D721Med (cell line): ENCODE measurements at places on chromosomes 1 and 21.

DNA sequence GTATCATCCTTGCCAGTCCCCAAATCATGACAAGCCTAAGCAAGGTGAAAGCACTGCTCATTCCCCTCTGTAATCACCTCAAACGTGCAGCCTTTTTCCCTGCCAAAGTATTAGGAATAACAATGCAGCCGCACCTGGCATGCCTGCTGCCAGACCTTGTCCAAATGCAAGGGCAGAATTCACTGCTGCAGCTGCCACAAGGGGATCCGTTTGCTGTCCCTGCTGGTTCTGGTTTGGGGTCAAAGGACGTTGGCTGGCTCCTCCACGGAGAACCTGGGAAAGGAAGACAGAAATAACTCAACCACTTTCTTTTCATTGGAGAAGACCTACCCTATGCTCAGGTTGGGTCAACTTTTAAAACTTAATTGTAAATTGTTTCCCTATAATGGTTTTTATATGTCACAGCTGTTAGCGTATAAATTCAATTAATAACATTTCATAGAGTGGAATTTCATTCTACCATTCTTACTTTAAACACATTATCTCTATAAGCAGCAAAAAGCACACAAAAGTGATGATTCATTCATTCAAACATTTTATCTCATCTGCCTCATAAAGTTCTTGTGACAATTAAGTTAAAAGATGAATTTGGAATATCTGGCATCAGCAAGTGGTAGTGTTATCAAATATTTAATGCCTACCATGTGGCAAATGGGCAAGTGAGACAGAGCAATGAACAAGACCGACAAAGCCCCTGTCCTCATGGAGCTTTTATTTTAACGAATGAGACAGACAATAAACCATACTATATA lies 59.8 kb upstream of the SDC3 start:
- DNase-seq, result no peak

- DNase-seq, result no peak
These were observed 241.0 kb downstream of the DISC1 start for GRCh38 chr1:231867607-231868006.

DNA sequence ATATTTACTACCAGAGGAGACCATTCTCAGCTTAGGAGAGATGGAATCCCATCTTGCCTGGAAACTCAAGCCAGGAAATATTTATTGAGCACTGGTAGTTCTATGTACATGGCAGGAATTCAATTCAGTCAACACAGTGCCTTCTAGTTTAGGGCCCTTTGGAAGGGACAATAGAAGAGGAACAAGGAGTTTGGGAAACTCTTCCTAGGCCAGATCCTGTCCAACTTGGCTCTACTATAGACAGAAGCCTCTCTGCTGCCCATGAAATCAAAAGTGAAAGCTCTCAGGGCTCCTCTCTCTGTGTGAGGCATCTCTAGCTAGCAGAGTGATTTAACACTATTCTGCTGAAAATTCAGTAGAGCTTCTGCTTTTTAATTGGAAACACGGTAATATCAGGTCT lies 244.6 kb upstream of the MAP1LC3C start:
- DNase-seq, result no peak

DNA sequence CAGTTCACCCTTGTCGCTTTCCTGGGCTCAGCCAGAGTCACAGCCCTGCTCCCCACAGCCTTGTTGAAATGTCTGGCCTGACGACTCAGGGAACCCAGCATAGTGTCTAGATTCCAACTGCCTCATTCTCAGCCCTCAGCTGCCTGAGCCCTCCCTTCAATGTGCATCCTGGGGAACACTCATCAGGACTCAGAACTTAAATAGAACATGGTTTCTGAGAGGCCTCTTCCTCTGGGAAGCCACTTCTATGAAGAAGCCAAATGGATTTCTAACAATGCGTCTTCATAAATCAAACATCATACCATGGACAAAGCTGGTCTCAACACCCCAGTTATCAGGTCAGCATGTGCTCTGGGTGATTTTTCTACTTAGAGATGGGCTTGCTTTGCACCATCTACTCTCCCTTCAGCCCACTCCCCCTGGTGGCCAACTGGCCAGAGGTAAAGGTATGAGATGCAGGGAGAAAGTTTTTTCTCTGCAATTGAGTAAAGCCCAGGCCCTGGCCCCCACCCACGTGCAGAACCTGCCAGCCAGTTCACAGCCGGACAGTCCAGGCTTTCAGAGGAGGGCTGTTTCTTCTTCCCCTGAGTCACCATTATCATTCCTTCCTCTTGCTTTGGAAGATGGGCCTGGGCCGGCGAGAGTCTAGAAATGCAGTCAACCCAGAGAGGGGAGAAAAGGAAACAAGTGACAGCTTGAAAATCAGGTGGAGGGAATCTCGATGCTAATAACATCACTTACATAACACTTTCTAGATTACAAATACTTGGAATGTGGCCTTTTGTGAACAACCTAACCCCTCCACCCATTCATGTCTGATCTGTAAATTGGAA lies 32.1 kb downstream of the CD244 start:
- no peak for DNase-seq

DNA sequence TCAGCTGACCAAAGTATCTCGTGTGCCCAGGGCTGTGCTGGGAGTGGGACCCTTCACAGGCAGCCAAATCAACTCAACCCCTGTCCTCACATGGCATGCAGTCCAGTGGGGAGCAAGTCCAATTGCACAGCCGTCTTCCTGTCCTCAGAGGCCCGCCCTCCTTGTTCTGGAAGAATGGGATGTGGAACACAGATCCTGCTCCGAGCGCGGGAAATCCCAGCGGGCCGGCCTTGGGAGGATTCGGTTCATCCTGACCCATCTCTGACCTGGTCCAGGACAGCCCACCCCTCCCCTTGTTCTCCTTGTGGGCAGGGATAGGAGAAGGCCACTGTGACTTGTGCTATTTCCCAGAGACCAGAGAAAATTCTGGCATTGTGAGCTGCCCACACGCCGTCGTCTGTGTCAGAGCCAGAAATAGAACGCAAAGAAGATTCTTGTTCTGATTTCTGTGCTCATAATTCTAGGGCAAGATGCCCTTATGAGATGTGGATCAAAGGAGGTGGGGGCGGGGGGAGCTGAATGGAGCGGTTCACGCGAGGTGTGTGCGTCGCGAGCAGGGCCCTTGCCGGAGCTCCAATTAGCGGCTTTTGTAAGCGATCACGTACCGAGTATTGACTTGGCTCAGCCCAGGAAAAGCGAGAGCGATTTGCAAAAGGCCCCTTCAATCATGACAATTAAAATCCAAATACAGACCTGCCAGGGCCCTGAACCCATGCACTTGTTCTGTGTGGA lies 79.2 kb downstream of the AJAP1 start:
- no peak for DNase-seq

- DNase-seq, result no peak
These were observed 231.8 kb downstream of the NEGR1 start for GRCh38 chr1:72050551-72050950.

- DNase-seq, result no peak
These were observed 1.3 kb downstream of the NOS1AP start for GRCh38 chr1:162070825-162071224.

DNA sequence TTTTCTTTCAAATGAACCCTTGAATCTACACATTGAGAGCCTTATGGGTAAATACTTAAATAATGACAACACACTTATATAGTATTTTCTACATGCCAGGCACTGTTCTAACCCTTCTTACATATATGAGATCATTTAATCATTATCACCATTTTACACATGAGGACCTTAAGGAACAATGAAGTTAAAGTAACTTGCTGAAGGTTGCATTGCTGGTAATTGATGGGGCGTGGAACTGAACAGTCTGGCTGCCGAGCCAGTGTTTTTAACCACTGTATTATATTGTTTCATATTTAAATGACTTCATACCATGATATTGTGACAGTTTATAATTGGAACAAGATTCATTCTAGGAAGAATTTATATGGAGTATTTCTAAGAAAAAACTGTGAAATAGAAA lies 111.9 kb upstream of the TENT5C start:
- DNase-seq, result no peak

DNA sequence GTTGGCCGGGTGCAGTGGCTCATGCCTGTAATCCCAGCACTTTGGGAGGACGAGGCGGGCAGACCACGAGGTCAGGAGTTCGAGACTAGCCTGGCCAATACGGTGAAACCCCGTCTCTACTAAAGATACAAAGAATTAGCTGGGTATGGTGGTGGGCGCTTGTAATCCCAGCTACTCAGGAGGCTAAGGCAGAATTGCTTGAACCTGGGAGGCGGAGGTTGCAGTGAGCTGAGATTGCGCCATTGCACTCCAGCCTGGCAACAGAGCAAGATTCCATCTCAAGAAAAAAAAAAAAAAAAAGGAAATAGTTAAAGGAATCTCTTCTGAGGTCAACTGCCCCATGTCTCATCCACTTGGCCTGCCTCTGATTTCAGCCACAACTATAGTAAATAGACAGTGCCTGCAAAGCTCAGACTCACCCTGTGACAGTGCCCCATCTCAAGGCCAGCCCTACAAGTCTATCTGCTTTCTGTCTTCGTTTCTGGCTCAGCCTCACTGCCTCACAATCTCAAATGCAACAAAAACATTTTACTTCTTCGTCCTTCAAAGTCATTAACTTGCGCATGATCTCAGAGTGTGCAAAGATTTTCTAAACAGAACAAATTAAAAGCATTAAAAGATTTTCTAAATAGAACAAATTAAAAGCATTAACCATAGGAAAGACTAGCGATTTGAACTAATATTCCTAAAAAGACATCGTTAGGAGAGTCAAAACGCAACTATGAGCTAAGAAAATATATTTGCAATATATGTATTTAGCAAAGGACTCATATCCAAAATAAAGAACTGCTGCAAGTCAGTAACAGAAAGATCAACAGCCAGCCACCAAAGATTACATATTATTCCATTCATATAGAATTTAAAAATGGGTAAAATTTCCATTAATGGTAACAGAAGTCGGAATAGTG lies 65.0 kb upstream of the PRDX6 start:
- DNase-seq, result no peak

DNA sequence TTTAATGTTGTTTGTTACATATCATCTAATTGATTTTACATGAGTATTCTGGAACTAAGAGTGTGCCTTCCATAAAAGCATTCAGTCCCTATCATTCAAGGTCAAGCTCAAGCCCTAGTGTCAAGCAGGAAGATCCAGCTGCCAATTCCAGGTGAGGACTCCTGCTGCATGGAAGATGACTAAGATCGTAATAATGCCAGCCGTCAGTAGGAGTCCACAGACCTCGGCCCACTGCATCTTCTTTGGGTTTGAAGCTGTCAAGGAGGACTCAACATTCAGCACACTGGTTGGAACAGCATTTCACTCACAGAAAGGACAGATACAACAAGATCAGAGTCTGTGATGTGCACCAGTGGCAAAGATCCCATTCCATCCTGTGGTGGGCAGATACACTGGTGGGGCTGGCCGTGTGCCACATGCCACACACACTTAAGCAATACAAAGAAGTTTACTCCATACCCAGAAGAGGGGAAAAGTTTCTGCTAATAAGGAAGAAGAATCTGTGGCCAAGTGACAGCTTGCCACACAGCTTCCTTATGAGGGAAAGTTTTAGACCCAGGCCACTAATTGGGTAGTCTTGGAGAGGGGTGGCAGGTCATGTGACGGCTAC lies 160.4 kb downstream of the PIK3R3 start:
- DNase-seq, result no peak
